ENCODE measurements at places on chromosomes 4 and X.

- DNase-seq, result no peak
Measured at GRCh38 chr4:139957065-139957464, 196.9 kb downstream of the MAML3 start.

DNA sequence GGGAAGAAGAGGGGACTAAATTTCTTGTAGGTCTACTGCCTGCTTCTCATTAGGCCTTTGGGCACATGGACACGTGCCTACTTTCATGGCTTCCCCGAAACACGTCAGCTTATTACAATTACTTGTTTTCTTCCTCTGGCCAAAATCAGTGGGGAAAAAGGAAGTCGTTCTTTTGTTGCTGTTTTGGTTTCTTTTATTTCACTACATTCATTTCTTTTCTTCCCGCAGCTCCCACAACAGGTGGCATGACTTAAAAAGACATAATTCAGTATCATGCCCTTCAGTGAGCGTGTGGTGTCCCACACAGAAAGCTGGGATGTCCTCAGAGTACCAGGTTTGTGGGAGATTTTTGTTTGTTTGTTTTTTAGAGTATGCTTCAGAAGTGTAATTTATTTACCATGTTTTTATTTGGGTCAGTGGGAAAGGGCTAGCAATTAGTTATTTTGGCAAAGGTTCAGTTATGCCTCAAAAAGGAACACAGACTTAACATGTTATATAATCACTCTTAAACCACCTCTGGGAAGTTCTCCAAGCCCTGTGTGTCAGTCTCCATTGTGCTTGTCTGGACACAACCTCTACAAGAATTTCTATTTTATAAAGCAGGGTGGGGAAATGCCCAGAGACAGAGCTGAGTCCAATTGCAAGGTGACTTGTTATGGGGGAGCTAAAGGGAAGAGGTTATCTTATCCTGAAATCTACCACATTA, 44.2 kb upstream of the SPRY1 start:
- no peak for DNase-seq

- DNase-seq, result no peak
Measured at GRCh38 chrX:143669395-143669794, 33.5 kb upstream of the SLITRK4 start.

DNA sequence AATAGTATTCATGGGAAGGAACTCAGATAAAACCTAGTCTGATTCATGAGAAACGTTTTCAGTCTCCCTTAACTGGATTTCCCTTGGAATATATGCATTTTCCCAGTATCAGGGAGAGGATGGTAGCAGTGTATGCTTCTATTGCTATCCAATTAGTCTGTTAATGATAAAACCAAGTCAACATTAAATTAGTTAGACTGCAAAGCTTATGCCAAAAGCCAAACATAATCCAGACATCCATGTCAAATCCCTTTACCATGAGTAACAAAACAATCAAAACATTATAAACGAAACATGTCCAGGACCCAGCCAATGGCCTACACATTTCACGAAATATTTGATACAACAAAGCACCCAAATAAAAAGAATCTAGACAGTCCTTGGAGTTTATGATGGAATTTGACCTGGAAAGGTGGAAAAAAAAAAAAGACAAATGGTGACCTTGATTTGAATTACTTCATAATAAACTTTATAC, 34.5 kb upstream of the VEGFD start:
- DNase-seq, result no peak

GRCh38 chrX:142616636-142617035, 409.1 kb upstream of the SPANXN4 start:
- DNase-seq, result no peak

- DNase-seq, result no peak
Measured at GRCh38 chrX:29590921-29591320, 624.4 kb upstream of the MAGEB2 start.

- no peak for DNase-seq
Measured at GRCh38 chr4:183797011-183797444, 108.1 kb upstream of the STOX2 start.

GRCh38 chr4:27161191-27161590, 300.6 kb downstream of the STIM2 start:
- no peak for DNase-seq

DNA sequence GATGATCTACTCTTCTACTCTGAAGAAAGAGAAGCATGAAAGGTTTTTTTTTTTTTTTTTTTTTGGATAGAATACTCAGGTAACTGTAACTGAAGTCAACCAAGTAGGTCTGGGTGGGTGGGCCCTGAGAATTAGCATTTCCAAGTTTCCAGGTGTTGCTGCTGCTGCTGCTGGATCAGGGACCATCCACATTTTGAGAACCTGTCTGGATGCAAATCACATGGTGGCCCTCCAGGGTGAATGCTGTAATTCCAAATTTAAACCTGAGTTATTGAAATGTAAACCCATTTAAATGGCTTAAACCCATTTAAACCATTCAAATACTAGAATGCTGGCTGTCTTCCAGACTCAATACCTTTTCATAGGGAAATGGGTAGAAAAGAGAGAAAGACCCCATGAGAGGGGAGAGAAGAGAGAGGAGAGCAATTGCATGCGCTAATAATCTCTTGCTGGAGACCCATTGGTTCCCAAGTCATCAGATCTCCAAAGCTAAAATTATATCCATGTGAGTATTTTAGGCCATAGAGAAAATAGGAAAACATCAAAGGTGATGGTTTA, 17.6 kb downstream of the SUPT20HL1 start:
- DNase-seq, result no peak

DNA sequence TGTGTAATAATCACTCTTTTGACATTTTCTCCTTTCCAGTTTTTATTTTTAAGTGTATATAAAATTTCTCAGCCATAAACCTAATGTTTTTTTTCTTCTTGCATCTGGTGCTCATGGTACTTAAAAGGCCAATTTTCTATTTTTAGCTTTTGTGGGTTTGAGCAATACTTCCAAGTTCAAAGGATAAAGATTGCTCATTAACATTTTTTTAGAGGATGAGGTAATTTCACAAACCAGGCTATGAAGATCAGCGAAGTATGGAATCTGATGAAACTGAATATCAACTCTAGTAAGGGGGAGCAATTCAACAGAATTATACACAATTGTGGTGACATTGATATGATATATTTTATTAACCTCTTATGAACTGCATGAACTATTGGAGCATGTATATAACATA, 25.8 kb upstream of the KLHL34 start:
- DNase-seq, result peak; percentile 35

Measured in AG09309 (cell line).